ENCODE measurements at places on chromosomes 3 and 15.

GRCh38 chr3:77045686-77046085 lies 5.8 kb downstream of the ROBO2 start:
- no peak for DNase-seq

DNA sequence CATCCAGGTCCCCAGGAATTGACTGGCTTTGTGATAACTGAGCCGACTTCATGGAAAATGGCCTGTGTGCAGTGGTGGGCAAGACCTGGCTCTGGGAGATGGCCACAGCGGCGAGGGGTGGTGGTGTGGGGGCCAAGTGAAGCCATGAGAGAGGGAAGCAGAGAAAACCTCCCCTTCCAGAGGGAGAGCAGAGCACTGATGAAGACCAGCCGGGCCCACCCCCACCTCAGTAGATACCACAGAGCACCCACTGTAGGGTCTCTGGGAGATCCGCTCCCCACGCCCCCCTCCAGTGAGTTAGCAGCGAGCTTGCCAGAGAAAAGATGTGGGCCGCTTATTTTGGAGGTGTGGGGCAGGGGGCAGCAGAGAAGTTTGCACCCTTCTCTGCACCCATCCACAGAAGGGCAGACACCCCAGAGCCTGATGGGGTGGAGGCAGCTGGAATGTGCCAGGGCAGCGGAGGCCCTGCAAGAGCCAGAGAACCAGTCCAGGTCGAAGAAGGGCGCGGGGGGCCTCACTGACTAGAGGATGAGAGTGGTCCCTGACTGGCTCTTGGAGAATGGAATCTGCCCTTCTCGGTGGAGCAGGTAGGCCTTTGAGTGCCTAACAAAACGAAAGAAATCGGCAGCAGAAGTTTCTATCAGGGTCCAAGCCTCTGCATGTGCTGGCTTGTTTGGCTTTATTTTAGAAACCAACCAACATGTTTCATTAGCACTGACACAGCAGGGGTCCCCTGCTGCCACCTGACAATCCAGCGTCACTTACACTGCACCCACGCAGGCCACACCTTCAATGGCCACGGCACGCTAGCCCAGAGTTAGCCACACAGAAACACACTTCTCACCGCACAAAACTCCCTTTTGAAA lies 28.3 kb downstream of the MELTF start:
- DNase-seq: no peak

DNA sequence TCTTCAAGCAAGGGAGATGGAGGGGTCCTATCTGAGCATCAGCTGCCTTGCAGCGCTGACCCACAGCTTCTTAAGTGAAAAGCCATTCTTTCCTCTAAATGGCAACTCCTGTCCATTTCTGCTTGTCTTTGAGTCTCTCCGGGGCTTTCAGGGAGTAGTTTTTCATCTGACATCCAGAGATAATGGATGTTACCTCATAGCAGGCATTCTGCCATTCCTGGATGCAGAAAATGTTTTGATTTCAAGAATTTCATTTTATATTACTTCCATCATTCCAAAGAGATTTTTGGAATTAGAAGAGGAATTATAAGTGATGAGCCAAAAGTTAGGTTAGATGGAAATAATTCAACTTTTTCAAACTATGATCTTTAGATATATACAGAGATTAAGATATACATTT lies 44.9 kb upstream of the GABRG3 start:
- no peak for DNase-seq

- no peak for DNase-seq
Observed at GRCh38 chr3:112976001-112976400, 1.1 kb upstream of the CD200R1 start.

DNA sequence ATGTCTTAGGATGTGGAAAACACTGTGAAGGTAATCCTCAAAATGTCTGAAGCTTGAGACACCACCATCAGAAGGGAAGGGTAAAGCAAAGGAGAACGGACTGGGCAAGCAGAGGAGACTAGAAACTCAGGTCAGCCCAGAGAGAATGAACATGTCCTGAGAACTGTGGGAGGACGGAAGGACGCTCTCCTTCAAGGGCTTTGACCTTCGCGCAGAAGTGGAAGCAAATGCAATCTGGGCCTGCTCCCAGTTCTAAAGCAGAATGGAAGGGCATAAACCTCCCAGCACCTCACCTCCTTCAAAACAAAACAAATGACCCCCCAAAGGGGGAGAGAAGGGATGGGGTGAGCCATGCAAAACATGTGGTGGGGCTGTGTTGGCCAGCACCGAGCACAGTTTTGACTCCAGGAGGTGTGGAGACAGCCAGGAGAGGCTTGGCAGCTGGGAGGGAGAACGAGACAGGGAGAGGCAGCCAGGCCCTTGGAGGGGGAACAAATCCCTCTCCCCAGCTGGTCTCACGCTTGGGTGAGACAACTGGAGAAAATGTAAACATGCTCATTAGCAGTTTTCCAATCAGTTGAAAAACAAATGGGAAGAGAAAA lies 222.4 kb upstream of the WNT5A start:
- DNase-seq: no peak

DNA sequence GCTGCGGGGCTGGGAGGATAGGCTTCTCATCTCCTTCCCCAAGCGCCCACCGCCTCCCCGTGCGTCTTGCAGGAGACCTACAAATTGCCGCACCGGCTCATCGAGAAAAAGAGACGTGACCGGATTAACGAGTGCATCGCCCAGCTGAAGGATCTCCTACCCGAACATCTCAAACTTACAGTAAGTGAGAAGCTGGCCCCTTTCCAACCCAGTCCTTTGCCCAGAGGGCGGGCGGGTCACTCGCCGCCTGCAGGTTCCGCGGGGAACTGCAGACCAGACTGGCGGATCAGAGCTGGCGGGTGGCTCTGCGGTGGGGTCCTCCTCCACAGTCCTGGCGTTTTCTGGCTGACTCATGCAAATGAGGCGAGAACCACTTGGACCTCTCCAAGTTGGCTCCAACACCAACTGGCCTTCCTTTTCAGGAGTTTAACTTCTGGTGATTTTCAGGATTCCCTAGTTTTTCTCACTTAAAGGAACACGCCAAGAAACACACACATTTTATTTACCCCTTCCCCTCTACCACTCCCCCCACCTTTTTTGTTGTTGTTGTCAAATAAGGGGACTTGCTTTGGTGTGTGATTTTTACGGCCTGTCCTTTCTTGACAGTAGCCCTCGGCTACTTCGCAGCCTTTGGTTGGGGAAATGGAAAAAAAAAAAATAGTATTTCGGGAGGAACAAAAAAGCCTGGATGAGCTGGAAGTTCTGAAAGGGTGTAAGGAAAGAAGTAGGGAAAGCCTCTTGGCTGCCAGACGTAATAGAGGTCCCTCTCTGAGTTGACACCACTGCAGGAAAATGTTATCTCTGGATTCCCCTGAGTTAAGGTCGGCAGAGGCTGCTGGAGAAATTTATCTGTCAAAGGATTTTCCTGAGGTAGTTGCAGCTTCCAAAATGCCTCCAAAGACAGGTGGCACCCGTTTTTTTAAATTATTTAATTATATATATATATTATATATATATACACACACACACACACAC lies 1.3 kb downstream of the BHLHE40 start:
- DNase-seq: peak; percentile 83

DNA sequence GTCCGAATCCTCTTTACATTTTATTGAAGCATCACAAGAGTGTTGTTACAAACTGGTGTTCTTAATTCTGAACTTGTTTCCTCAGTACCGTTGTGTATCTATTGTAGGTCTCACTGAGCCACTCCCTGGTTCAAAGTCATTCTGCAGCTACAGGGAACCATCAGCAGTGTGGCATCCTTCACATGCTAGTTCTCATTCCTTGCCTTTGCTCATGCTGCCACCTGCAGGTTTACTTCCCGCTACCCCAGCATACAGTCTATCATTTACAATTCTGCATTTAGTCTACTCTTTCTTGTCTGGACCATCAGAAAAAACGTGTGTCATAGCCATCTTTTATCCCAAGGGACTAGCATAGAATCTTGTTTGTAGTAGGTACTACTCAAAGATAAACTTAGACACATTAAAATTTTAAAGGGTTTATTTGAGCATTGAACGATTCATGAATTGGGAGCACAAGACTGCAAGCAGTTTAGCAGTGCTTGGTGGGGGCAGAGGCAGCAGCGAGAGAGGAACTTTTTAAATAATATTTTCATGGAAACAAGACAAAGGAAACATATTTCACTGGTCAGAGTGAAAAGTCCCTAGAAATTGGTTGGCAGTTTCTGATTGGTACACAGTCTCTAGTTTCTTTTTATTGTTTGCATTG lies 402.1 kb downstream of the CADM2 start:
- no peak for DNase-seq

- DNase-seq: no peak
Observed at GRCh38 chr15:39595338-39596221, 14.7 kb downstream of the THBS1 start.

DNA sequence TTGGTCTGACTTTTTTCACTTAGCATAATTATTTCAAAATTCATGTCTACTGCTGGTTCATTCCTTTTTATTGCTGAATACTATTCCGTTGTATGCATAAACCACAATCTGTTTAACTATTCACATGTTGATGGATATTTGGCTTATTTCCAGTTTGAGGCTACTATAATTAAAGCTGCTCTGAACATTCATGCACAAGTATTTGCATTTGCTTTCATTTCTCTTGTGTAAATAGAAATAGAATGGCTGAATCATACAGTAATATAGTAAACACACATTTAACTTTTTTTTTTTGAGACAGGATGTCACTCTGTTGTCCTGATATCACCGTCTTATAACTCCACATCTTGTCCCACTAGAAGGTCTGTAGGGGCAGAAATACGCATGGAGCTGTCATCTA lies 57.3 kb downstream of the NMNAT3 start:
- no peak for DNase-seq

GRCh38 chr15:65856821-65857455 lies 12.4 kb upstream of the RAB11A start:
- peak; percentile 63 for DNase-seq

- DNase-seq: no peak
Observed at GRCh38 chr3:39671600-39671999, 137.8 kb upstream of the MYRIP start.

GRCh38 chr3:143865302-143865701 lies 17.0 kb upstream of the SLC9A9 start:
- DNase-seq: no peak

- DNase-seq: no peak
Observed at GRCh38 chr3:125022206-125022605, 33.6 kb downstream of the HEG1 start.

GRCh38 chr3:15290736-15291135 lies 41.6 kb downstream of the SH3BP5 start:
- DNase-seq: no peak

- DNase-seq: no peak
Observed at GRCh38 chr3:7075901-7076300, 215.0 kb downstream of the GRM7 start.

GRCh38 chr3:184259878-184260723 lies 1.3 kb downstream of the CAMK2N2 start:
- no peak for DNase-seq

DNA sequence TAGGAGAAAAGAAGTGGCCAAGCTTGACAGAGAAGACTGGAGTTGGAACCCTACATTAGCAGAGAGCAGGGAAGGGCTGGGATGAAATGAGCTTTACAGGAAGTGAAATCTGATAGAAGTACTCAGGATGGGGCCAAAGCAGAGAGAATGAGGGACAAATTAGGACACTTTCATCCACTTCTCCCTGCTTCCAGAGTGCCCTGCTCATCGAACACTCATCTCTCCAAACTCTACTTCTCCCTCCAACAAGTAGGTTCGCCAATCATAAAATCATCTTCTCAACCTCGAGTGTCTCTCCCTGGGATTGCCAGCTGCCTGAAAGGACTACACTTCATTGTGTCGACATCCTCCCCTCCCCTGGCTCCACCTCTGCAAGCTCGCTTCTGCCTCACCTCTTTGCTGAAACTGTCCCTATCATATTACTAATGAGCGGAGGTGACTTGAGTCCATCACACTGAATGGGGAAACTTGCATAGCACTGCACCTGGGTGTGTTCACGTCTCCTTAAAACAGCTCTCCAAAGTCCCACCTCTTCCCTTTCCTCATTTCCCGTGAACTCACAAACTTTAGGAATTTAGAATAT lies 365.8 kb downstream of the FOXP1 start:
- DNase-seq: no peak

GRCh38 chr3:128497305-128498126 lies 4.5 kb upstream of the GATA2 start:
- peak; percentile 48 for DNase-seq
